Karpas-422 (cell line): ENCODE measurements at places on chromosomes 6 and 20.
A peak's percentile ranks its signal among the peaks of the same experiment; 100 is the strongest.

DNA sequence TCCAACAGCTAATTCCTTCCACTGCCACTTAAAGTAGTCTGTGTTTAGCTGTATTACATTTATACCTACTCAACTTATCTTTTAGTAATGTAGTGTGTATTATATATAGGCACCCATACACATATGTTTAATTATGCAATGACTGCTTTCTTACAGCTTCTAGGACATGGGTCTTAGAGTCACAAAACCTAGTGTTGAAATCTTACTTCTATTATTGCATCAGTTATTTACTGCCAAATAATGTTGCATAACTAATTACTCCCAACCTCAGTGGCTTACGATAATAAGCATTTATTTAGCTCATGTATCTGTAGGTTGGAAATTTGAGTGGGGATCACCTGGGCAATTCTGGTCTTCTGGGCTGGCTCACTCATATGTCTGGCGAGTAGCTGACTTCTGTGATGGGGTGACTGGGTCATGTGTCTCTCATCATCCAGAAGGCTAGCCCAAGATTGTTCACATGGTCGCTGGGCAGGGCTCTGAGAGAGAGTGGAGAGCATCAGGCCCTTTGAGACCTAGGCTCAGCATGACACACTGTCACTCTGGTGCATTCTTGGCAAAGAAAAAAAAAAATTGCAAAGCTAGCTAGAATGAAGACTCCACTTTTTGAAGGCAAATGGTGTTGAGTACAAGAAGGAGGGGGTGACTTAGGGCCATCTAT, 187.0 kb downstream of the PLCB1 start:
- no peak for DNase-seq

DNA sequence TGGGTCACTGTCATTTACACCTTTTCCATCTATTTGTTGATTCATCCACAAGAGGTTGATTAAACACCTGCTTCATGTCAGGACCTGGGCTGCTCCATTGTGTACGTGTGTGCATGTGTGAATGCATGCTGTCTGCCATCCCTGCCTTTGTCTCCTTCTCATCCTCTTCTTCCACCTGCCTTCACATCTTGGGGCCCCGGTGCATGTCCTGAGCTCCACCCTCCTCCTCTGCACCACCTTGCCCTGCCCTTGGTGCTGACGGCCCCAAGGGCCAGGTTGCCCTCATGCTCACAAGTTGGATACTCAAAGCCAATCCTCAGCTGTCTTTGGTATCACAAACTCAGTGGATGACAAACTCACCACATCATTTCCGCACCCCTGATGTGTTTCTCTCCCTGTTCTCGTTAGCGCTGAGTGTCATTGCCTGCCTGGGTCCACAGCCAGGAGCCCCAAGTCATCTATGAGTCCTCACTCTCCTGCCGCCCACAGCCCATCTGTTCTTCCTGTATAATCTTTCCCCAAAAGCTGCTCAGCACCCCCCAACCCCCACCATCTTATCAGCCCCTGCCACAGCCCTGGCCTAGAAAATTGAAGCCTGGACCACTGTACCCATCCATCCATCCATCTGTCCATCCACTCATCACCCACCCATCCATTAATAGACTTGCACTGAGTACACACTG, 85.0 kb downstream of the SRC start:
- DNase-seq = no peak

GRCh38 chr6:142306736-142307135, 4.9 kb downstream of the ADGRG6 start:
- no peak for DNase-seq

DNA sequence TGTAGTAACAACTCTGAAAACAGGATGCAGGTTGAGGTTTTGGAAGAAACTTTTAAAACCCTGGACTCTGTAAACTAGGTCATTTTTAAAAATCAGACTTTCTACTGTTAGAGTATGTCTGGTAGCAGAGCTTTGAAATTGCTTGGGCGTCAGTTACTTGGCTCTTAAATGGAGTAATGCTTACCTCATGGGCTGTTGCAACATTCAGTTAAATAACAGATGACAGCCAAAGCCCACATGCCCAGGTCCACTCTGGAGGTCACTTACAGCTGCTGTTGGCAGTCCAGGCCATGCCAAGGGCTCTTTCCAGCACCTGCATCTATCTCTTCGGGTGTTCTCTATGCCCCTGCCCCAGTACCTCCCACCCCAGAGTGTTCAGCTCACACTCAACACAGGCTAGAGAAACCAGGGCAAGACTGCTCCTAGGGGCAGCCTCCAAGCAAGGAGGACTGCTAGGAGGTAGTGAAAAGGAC, 96.4 kb downstream of the BANF2 start:
- no peak for DNase-seq

- no peak for DNase-seq
Observed at GRCh38 chr6:163751032-163751525, 336.6 kb downstream of the QKI start.

DNA sequence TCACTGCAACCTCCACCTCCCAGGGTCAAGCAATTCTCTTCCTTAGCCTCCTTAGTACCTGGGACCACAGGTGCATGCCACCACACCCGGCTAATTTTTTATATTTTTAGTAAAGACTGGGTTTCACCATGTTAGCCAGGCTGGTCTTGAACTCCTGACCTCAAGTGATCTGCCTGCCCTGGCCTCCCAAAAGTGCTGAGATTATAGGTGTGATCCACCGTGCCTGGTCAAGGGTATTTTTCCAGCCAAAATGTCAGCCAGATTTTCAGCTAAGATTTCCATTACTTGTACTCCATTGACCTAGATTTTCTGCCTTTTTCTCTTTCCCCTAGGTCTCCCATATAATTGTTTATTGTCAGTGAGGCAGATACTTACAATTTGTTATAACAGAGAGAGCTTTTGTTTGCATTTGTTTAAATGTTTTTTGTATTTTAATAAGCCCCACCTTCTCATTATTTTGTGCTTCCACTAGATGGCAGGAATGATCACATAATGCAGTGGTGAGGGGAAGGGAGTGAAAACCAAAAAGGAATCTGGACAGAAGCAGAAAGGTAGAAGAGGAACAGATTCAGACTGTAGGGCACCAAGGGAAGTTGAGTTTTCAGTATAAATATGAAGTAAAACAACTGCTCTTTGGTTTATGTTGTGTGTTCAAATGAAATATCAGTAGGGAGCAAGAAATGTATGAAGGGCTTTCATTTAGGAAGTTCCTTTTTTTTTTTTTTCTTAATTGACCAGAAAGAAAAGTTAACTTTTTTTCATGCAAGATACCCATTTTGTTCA, 29.7 kb downstream of the RPF2 start:
- DNase-seq = peak; percentile 68

DNA sequence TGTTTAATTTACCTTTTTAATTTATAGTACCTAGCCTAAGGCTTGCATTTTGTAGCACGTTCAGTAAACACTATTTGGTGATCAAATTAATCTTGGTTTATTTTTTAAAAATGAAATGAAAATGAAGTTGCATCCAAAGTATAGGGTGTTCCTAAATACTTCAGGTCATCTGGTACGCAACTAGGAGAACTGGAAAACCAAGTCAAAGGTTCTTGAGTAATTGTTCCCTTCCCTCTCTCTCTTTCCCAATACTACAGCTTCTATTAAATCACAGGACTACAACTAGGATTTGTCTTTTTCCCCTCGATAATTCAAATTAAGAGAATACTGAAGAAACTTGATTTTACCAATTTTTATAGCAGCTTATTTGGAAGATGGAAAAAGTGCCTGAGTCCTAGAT, 27.9 kb downstream of the CSNK2A1 start:
- DNase-seq = no peak

DNA sequence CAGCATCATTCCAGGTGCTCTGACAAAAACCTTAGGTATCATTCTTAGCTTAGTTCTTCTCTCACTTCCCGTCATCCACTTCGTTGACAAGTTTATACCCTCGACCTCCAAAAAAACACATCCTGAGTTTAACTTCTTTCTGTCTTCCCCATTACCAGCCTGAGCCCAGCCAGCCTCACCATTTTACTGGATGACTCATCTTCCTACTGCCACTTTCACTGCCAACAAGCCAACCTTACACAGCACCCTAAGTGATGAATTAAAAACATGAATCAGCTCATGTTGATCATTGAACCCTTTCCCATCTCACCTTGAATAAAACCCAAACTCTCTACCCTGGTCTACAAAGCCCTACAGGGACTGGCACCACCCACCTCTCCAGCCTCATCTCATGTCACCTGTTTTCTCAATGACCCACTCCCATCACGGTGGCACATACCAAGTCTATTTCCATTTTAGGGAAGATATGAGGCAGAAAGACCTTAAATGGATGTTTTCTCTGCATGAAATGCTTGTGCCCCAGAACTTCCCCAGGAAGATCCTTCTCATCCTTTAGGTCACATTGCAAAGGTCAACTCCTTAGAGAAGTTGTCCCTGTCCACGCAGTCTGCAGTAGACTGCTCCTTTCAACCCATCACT, 9.9 kb upstream of the UST start:
- no peak for DNase-seq

- no peak for DNase-seq
Observed at GRCh38 chr6:84018453-84019061, 15.0 kb upstream of the MRAP2 start.

DNA sequence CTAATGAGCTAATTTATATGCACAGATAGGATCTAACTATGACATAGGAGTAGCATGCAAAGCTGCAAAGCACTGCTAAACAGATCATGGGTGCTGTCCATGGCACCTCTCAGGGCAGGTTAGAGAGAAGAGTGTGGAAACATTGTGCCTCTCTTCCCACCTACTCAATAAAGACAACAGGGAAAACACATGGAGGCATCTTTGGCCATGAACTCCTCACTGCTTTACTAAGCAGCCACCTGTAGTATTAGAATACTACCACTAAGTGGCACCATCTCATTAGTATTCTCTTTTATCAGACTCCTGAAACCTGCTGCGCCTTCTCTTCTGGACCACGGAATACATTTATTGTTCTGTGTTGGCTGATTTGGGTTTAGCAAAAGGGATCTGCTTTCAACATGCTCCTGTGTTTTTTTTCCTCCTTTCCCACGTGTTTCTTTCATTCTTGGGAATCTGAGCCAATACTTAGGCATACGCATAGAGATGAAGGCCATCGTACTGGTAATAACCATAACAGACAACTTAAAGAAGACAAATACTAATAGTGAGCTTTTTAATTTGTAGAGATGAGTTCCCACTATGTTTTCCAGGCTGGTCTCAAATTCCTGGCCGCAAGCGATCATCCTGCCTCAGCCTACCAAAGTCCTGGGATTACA, 9.4 kb upstream of the HDDC2 start:
- peak; percentile 79 for DNase-seq

- no peak for DNase-seq
Observed at GRCh38 chr6:152250127-152250526, 387.0 kb downstream of the SYNE1 start.

GRCh38 chr6:131215219-131215618, 80.0 kb downstream of the AKAP7 start:
- no peak for DNase-seq

DNA sequence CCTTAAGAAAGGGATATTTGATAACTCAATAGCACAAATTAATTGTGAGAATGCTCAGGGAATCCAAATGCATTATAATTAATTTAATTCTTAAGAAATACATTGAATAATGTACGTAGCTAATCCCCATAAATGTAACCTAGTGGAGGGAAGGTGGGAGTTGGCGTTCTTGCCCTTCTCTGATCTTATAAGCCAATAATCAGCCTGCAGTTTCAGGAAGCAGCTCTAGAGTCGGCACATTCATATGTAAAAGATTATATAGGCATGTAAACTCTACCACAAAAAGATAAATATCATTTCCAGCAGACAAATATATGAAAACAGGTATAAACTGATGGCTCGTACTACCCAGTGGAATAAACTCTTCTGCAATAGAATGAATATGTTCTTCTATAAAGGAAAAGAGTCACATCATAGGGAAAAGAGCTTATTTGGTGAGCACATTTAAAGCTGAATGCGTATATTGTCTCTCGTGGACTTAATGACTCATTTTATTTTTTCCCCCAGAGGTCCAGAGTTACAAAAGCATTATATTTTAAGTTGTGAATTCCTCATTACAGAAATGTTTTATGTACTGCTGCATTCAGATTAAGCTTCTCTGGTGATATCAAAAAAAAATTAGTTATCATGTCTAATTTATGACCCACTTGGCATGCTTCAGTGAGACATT, 112.2 kb downstream of the TFAP2A start:
- no peak for DNase-seq

DNA sequence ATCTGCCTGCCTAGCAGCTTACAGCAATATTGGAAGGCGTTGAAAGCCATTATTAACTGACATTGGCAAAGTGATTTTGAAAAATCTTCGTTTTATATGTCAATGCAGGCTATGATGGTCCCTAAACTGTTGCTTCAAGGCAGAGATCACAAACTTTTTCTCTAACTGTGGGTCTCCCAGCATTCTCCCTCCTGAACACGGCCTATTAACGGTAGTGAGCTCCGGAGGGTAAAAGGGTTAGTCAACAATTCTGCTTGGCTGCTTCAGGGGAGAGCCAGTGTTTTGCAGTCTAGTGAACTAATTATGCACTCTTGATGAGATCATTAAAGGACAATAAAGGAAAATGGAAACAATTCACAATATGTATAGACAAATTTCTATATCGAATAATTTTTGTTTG, 261.8 kb upstream of the QKI start:
- no peak for DNase-seq

- DNase-seq = peak; percentile 14
Observed at GRCh38 chr20:8457978-8458377, 325.9 kb downstream of the PLCB1 start.

GRCh38 chr6:50889935-50890334, 71.3 kb downstream of the TFAP2B start:
- DNase-seq = no peak

DNA sequence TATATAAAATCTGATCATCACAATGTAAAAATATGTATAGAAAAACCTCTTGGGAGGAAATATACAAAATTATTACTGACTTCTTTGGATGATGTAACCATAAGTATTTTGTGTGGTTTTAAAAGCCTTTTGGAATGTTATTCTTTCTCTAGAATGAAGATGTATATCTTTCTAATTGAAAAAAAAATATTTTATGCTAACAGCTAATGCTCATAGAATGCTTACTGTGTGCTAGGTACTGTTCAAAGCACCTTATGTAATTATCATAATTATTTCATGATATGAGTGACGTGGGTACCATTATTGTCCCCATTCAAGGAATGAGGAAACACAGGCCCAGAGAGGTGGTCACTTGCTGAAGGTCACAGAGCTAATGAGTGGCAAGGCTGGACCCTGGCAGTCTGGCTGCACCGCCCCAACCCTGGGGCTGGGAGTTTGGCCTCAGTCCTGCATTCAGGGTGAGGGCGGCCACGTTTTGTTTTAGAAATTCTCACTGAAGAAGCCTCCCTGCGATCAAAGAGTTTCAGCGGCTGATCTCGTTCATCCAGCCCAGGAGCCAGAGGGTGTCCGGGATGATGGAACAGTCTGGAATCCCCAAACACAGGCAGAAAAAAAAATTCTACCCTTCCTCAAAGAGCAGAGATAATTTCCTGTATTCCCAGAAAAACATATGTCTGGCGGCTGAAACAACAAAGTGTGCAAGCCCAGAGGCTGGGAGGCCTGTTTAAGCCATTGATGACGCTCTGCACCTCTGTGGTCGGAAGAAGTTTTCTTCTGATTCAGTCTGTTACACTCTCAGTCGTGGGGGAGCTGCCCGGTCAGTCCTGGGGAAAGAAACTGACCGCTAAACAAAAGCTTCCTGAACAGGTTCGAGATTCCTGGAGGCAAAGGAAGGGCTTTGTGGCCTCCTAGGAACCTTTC, 37.3 kb downstream of the TFEB start:
- no peak for DNase-seq

- DNase-seq = no peak
Observed at GRCh38 chr20:62408055-62408454, 970 bp upstream of the CABLES2 start.

GRCh38 chr6:33719326-33719987, 8.0 kb upstream of the UQCC2 start:
- no peak for DNase-seq
